NCI-H187 (cell line): ENCODE measurements at places on chromosomes 4 and X.
A peak's percentile ranks its signal among the peaks of the same experiment; 100 is the strongest.

GRCh38 chr4:168507178-168507815 lies 10.4 kb downstream of the PALLD start:
- no peak for DNase-seq

- no peak for DNase-seq
These were observed 510.0 kb downstream of the NLGN4X start for GRCh38 chrX:5718651-5719050.

DNA sequence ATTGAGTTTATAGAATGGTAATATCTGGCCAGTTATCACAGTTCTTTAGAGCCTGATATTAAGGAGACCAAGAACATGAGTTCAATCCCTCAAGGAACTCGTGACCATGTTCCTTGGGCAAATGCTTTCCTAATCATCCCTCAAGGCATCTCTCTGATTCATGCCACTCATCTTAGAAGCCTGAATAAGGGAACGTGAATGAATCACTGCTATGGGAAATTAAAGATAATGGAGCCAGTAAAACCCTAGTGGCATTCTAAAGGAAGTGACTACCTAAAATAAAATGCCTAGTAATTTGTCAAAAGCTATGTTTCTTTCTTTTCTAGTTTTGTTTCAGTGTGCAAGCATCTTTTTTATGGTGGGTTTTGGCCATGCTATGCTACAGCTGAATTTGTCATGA lies 1161.3 kb downstream of the C4orf33 start:
- no peak for DNase-seq

GRCh38 chr4:142095886-142096605 lies 459.7 kb downstream of the IL15 start:
- no peak for DNase-seq

GRCh38 chrX:24292353-24292752 lies 21.5 kb downstream of the SUPT20HL2 start:
- no peak for DNase-seq

DNA sequence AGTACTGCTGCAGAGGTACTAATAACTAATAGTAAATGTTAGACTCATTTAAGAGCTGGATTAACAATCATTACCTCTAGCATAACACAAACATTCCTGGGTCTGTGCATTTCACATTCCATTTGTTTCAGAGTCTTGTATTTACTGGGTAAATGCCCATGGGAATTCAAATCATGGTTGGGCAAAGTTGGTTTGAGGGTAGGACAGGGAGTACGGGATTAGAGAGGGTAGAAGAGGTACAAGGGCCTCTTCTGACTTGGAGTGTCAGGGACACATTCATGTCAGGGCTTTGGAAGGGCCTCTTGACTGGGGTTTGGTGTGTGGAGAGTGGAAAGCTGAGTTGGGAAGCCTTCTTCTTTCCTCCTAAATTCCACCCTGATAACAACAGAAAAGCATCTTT lies 65.9 kb downstream of the WWC2 start:
- DNase-seq, result peak; percentile 19

DNA sequence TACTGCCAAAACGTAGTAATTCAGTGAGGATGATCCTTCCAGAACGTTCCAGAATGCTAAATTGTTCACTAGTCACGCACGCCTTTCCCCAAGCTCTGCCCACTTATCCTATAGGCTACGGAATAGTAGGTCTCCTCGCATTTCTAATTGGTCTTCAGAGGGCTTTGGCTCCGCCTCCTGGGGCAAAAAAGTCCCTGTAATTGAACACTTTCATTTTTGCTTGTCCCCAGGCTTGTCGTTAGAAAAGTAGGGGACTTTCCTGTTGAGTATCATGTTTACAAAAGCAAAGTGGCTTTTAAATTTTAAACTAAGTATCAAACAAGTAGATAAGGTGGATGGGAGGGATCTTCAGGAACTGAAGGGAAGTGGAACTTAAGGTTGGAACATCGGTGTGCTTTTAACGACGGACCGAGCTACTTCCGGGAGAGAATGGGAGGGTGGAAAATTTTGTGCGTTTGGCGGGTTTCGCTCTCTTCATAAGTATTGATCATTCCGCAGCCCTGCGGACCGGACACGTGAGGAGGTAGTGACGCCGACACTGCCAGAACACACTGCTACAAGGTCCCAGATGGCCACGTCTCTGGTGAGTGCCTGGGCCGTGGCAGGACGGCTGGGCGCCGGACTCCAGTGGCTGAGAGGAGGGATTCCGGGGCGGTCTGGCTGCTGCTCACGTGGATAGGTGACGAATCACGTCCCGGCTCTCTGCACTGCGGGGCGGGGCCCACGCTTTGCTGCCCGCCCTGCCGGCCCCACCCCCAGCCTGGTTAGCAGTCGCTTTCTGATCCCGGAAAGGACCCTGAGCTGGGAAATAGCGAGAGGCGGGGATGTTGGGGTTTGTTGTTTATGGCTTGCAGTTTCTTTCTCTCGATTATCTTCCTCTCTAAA lies at the start of gene NXT2:
NXT2 (plus strand) TSS at position 406 of the 885 bp plus-strand sequence; CDS start at position 569, 163 bp downstream.
- DNase-seq, result peak; percentile 91
